ENCODE measurements at places on chromosomes 3 and 15.
A peak's percentile ranks its signal among the peaks of the same experiment; 100 is the strongest.

- no peak for DNase-seq
Measured at GRCh38 chr3:114005481-114005880, 50.8 kb downstream of the CCDC191 start.

GRCh38 chr15:39471785-39472574 lies 108.9 kb upstream of the THBS1 start:
- DNase-seq, result no peak

DNA sequence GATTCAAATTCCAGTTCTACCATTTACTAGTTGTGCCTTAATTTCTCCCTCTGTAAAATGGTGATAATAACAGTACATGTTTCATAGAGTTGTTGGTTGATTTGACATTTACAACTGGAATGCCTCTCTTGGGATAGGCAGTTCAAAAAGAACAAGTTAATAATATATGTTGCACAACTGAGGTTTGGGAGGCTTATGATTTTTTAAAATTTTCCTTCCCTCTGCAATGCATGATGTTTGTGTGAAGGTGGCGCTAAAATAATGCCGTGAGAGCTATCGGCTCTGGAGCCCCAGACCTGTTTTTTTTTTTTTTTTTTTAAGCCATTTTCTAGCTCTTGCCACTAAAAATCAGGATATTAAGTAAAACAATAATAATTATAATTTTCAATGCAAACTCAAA lies 18.6 kb downstream of the DNAJB11 start:
- DNase-seq, result no peak

DNA sequence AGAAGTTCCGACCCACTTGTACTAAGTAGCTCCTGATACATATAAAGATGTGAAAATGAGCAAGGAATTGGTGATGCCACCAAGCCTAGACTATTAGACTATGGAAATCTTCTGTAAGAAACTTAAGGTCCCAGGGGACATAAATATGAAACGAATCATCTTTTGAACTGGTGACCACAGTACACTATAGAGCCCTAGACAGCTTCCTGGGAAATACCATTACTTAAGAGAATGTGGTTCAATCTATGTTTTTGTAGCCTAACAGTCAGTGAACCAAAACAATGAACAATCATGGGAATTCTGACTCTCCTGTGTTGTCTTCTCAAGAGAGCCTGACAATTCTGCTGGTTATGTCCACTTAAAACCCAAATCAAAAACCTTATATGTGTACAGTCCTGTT lies 191.6 kb downstream of the GREM1 start:
- no peak for DNase-seq

GRCh38 chr15:48913141-48913540 lies 35.2 kb downstream of the EID1 start:
- DNase-seq, result no peak

GRCh38 chr3:108953210-108953609 lies 469 bp downstream of the GUCA1C start:
- DNase-seq, result no peak

DNA sequence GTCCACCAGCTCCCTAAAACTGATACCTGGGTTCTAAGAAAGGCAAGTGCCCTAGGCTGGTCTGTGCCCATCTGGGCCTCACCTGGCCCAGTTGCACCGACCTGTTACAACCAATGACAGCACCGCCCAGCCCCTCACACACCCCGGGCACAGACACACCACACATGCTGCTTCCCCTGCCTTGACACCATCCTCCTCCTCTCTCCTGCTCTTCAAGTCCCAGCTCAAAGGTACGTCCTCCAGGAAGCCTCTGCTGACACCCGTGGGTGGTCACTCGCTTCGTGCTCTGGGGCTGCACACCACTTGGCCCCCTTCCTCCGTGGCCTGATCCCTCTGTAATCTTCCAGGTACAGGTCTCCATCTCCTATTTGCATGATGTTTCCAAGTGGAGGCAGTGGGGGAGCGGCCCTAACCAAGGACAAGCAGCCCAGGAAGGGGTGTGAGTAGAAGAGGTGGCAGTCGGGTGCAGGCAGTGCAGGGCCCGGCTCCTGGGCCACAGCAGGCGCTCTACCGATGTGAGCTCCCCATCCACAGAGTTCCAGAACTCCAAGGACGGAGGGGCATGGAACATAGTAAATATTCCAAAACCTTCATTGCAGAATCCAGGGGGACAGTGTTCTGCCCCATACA lies 144.6 kb downstream of the NUP210 start:
- DNase-seq, result no peak

DNA sequence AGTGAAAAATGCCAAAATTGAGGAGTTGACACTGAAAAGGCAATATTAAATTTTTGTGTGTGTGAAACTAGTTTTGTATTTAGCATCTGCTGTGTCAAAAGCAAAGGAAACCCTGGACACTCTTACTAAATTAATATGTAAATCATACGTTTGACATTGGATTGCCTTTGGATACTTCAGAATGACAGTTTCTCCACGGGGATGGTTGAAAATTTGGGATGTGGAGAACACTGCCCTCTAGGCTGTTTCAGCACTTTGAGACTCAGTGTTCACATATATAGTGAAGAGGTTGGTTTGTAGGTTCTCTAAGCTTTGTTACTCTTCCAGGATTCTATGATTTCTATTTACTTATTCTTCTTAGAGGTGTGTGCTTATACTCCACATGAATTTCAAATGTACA lies 3.0 kb downstream of the ROBO2 start:
- no peak for DNase-seq

DNA sequence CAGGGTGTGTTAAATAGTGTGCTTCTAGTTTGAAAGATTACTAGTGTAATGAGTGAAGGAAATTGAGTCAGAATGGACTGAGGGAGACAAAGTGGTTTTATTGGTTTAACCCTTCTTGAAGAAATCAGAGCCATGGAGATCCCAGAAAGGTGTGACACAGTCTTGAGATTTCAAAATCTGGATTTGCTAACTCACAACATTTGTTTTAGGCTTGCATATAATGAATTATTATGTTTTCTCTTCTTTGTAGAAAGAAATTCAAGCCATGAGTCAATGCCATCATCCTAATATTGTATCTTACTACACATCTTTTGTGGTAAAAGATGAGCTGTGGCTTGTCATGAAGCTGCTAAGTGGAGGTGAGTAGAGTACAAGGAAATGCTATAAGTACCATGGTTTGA lies 25.1 kb downstream of the OXSR1 start:
- DNase-seq, result no peak

DNA sequence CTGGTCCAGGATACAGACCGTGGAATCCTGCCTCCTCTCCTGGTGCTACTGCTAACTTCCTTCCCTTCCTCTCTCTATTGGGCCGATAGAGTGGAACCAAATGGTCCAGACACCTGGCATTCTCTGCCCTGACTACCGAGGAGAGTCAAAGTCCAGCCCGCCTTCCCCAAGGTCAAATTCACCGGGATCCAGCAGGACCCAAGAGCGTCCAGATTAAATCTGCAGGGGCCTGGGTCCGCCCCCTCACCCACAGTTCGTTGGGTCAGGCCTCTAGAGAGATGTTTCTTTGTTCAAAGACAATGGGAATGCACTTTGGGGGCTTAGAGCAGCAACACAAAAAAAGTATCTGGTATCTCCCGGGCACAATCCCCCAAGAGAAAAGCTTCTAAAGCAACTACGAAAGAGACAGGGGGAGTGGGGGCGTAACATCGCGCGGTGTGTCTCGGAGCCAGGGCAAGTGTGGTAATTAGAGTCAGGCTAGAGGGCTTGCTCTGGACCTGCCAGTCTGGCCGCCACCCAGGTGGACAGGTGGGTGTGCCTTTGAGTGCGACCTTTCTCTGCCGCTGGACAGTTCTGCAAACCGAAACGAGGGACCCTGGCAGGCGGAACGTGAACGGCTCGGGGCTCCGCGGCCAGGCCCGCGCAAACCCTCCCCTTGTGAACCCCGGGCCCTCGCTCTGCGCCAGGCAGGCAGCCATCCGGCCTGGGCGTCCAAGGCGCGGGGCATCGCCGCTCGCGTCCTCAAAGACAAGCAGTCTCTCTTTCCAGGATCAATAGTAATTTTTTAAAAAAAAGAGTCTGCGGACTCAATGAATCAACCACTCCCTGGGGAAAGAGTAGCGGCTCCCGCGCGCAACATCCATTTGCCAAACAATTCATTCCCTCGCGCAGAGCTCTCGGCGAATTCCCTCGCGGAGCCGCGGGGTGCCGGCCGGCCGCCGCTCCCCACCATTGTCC lies 806 bp downstream of the KLHL25 start:
- no peak for DNase-seq

DNA sequence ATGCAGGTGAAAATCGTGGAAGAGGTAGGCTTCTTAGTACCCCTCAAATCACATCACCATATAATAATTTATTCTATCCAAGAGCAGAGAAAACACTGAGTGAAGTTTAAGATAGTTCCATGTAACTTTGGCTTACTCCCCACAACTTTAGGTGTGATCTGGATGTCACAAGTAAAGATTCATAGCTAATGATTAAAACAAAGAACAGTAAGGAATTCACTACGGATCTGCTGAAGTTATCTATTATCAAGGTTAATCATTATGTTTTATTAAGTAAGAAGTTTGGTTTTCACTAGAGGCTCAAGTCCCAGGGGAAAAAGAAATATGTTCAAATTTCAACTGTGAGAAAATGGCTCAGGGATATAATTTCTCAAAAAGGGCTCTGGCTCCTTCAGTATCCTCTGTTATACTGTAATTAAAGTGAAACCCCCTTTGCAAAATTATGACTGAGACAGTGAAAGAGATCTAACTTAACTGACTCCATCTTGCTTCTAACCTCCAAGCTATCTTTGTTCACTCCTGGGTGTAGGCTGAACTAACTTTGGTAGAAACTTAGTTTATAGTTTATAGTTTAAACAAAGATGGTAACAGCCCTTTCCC lies 17.1 kb downstream of the CD80 start:
- no peak for DNase-seq

DNA sequence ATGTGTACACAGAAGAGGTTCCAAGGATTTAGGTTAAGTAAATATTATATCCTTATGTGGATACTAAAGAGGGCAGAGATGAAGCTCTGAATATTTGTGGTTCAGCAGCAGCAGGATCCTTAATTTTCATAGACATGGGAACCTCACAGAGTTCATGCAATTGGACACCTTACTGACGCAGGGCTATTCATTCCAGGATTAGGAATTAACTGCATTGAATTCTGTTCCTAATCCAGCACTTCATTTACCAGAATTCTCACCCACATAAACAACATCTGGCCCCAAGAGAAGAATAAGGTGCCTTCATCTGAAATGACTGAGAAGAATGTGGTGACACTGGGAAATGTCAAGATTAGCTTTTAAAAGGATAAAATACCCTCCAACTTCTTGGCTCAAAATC lies 62.4 kb downstream of the ADAMTS9 start:
- no peak for DNase-seq

DNA sequence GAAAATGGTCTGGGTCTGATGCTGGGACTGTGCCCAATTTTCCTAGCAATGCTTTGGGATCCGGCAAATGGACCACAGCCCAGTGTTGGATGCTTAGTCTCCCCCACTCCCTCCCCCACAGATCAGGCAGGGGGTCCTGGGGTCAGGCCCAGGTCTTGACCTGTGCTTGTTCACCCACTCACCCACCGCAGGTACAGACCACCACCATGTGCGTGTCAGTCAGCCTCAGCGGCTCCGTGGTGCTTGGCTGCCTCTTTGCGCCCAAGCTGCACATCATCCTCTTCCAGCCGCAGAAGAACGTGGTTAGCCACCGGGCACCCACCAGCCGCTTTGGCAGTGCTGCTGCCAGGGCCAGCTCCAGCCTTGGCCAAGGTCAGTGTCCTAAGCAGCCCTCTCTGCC lies 10.6 kb downstream of the GRM2 start:
- no peak for DNase-seq

GRCh38 chr3:112354642-112355306 lies 21.8 kb downstream of the CD200 start:
- DNase-seq, result no peak

DNA sequence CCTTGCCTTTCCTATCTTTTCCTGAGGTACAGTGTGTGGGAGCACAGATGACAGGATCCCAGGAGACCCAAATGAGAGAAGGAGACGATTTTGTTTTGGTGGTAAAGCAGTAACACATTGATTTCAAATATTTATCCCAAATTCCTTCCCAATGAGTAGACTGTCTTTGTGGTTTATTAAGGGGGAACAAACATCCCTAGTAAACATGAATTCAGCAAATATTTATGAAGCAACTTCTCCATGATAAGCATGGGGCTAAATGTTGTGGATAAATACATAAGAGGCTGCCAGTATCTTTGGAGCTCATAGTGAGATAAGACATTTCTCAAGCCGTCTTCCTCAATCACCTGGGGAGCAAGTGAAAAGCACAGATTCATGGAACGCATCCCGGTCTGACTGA lies 460.8 kb upstream of the CFAP20DC start:
- DNase-seq, result no peak

DNA sequence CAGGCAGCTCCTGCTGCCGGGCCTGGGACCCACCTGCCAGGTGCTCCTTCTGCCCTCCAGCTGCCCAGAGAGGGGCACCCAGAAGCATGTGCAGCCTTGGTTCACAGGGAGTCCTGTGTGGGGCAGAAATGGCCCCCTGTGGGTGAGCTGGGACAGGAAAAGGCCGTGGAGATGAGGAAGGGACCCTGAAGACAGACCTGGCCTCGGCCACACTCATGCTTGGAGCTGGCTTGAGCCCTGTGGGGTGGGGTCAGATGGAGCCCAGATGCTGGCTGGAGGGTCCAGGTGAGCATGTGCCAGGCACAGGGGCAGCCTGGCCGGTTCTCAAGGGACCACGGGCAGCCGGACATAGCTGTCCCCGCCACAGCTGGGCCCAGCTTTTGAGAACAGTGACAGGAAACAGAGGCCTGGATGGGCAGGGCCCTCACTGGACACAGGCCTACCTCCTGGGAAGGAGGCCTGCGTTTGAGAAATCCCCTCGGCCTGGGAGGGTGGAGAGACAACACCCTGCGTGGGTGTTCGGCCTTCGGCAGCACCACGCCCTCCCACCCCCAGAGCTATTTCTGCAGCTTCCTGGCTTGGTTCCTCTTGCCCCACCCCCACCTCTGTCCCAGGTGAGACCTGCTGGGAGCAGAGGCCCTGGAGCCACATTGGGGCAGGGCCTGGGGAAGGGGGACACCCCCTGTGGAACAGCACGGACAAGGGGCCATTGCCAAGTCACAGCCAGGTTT lies 132.6 kb upstream of the MEF2A start:
- no peak for DNase-seq

GRCh38 chr3:128367761-128368160 lies 98.9 kb downstream of the DNAJB8 start:
- DNase-seq, result no peak

- no peak for DNase-seq
Measured at GRCh38 chr3:44016818-44017217, 224.9 kb upstream of the TOPAZ1 start.

DNA sequence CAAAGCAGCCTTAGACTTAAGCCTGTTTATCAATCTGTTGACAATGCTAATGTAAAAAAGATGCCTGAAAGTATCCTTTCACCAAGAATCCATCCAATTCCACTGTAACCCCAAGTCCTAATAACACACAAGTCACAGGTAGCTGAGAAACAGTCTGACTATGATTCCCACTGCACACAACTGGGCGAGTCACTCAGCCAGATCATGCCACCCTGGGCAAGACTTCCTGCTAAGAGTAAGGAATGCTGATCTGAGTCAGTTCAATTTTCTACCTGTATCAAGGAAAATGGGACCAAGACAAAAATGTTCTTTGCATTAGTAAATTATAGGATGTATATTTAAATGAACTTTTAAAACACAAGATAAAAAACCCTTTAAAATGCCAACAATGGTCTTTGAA lies 33.3 kb downstream of the NPTN start:
- no peak for DNase-seq

GRCh38 chr3:42501681-42502428 lies 588 bp upstream of the VIPR1 start:
- peak; percentile 78 for DNase-seq

Measured in head of caudate nucleus (tissue), 42 donors.